ENCODE measurements at places on chromosomes 3 and 15.
A peak's percentile ranks its signal among the peaks of the same experiment; 100 is the strongest.

DNA sequence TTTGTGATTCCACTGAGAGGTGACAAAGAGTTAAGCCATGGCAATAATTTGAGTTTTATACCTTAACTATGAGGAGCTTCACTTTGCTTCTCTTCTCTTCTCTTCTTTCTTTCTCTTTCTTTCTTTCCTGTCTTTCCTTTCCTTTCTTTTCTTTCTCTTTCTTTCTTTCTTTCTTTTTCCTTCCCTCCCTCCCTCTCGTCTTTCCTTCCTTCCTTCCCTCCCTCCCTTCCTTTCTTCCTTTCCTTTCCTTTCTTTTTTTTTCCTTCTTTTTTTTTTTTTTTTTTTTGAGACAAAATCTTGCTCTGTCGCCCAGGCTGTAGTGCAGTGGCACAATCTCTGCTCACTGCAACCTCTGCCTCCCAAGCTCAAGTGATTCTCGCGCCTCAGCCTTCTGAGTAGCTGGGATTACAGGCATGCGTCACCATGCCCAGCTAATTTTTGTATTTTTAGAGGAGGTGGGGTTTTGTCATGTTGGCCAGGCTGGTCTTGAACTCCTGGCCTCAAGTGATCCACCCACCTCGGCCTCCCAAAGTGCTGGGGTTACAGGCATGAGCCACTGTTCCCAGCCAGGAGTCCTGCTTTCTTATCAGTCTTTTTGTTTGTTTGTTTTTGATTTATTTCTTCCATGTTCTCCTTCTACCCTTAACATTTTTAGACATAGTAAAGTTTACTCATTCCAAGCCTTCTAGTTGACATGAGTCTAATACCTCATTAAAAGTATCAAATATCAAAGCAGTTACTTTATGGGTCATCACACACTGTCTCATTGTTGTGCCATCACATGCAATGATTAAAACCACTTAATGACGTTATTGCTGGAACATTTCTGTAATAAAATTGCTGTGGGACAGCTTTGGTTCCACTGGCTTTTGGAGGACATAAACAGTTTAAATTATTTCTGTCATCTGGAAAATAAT is 29.9 kb downstream of the SLC49A4 start:
- DNase-seq: peak; percentile 53

DNA sequence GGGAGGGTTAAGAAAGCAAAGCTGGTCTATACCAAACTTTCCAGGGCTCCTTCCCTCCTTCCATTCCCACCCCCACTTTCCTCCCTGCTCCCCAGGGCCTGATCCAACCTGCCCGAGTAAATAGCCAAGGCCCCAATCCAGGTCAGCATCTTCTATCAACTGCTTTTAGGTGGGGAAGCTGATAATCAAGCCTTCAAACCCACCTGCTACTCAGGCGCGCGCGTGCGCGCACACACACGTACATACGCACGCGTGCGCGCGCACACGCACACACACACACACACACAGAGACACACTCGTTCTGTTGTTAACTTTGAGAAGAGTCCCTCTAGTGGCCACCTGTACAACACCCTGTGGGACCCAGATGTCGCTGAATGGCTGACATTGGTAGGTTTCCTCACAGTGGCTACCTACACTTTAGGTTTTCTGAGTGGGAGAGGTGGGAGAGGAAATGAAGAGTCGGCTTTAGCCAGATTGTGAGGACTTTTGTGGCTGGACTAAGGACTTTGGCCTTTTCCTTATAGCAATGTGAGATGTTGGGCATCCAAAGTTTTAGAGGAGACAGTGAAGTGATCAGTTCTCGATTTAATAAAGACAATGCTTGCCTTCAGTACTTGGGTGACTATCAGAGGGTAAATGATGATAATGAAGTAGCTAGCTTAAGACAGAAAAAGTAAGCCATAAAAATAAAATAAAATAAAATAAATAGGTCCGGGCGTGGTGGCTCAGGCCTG is 179.9 kb upstream of the C2CD4B start:
- peak; percentile 43 for DNase-seq

DNA sequence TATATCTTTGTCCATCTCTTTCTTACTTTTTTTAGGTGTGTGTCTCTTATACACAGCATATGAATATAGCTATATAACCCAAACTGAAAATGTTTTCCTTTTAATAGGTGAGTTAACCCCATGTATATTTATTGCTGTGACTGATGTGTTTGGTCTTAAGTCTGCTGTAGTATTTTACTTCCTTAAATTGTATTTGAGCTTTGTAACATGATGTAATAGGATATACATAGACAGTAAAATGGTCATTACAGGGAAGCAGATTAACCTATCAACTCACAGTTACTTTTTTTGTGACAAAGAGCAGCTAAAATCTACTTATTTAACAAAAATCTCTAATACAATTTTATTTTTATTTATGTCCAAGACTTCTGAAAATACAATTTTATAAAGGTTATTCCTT is 51.8 kb upstream of the CDAN1 start:
- no peak for DNase-seq

DNA sequence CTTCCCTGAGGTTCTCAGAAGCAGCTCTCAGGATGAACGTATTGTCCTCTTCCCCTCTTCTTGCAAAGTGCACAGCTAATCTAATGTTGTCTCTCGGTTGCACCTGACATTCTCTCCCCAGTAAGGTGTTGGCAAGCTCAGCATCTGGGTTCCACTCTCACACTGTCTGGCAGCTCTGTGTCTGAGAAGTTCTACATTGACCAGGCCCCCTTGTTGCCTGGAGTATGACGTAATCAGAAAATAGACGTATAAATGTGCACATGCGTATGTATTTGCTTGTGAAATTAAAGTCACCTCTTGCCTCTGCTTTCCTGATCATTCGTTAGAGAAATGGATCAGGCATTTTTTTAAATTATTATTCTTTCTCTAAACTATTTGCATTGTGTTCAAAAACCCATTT is 67.7 kb downstream of the USF3 start:
- no peak for DNase-seq
